ENCODE measurements at places on chromosomes 13 and 19.

DNA sequence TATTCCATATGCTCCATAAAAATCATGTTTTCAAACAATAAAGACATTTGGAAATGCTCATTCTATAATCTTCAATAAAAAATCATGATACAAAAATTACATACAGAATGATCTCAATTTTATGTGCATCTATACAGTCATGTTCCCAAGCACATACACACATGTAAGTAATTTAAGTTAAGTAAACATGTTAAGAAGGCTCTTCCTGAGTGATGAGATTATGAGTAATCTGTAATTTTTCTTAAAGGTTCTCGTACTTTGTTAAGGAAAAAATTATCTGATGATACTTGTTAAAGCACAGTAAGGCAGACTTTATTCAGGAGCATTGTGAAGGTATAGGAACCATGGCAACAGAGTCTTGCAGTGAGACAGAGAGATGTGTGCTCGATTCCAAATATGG is 30.0 kb upstream of the DLEU7 start:
- peak; percentile 48 for DNase-seq

- DNase-seq: peak; percentile 6
Observed at GRCh38 chr13:78659732-78660494, 958 bp upstream of the OBI1 start.

DNA sequence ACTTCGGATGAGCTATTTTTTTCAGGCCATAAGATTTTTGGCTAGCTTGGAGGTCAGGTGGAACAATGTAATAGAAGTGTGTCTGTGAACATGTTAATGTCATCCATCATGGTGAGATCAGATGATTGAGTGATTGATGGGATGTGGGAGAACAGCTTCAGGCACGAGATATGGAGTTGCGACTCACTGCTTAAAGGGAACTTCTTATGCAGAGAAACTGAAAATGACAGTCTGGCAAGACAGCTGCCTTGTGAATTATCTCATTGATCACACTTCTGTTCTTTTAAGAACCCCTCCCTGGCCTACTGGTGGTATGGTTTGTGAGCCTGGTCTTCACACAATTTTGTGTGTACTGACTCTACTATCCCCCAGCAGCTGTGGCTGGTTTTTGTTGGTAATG is 96.0 kb downstream of the OLFM4 start:
- no peak for DNase-seq

DNA sequence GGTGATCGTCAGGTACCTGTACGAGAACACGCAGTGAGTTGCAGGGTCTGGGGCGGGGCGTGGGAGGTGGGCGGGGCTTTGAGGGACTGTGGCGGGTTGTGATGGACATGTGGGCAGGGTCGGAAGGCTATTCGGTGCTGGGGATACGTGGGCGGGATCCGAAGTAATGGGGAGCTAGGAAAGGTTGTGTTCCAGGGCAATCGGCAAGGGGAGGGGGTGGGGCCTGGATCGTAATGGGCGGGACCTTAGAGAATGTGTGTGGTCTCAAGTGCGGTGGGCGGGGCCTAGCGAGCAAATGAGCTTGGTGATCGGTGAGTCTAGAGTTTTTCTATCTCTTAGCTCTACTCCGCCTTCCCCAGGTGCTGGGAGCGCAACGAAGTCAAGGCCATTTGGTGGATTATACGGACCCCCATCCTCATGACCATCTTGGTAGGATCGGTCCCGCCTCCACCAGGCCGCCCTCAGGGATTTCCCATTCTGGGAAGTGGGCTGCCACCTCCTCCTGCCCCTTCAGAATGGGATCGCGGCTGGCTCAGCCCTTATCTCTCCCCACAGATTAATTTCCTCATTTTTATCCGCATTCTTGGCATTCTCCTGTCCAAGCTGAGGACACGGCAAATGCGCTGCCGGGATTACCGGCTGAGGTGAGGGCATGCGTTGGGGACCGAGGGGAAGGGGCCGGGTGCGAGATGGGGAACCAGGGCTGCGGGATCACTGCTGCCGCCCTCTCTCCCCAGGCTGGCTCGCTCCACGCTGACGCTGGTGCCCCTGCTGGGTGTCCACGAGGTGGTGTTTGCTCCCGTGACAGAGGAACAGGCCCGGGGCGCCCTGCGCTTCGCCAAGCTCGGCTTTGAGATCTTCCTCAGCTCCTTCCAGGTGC is 9.6 kb downstream of the GIPR start:
- DNase-seq: peak; percentile 69

DNA sequence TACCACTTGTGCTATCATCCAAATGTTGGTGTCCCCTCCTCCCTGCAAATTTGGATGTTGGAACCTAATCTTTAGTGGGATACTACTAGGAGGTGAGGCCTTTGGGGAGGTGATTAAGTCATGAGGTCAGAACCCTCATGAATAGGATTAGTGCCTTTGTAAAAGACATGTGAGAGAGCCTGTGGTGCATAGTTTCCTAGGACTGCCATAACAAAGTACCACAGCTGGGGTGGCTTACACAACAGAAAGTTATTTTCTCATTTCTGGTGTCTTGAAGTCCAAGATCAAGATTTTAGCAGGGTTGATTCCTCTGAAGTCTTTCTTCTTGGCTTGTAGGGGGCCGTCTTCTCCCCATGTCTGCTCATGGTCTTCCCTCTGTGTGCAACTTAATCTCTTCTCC is 562.6 kb upstream of the ARGLU1 start:
- DNase-seq: no peak

- DNase-seq: no peak
Observed at GRCh38 chr19:6056282-6056741, 54.0 kb downstream of the RFX2 start.

- DNase-seq: no peak
Observed at GRCh38 chr19:5800361-5801270, 4.3 kb upstream of the NRTN start.

- DNase-seq: no peak
Observed at GRCh38 chr13:113002206-113002912, 33.3 kb downstream of the MCF2L start.

GRCh38 chr19:29660835-29661234 is 4.4 kb upstream of the PLEKHF1 start:
- no peak for DNase-seq

- DNase-seq: peak; percentile 34
Observed at GRCh38 chr19:48715681-48716171, 3.8 kb downstream of the MAMSTR start.

DNA sequence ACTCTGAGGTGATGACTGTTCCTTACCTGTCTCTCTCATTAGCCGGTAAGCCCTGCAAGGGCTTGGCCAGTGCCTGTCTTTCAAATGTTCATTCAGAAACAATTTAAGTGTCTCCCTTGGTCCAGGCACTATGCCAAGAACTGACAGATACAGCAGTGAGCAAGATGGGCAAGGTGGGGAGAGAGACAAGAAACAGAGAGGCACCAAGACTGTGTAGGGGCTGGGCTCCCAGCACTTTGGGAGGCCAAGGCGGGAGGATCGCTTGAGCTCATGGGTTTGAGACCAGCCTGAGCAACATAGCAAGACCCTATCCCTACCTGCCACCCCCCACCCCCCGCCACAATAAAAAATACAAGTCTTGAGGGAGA is 1.3 kb upstream of the CCNE1 start:
- DNase-seq: peak; percentile 22

DNA sequence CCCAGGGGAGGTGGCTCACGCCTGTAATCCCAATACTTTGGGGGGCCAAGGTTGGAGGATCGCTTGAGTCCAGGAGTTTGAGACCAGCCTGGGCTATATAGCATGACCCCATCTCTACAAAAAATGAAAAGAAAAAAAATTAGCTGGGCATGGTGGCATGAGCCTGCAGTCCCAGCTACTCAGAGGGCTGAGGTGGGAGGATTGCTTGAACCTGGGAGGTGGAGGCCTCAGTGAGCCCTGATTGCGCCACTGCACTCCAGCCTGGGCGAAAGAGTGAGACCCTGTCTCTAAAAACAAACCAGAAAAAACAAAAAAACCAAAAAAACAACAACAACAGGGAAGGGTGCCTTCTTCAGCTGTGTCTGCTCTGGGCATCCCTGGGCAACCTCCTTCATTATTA is 499 bp upstream of the MYO1F start:
- no peak for DNase-seq
